Activated gamma-delta T cell treated with anti-CD3 and anti-CD28 coated beads, Interleukin-2, amount 50 U/mL, for 16 hours (primary cell): ENCODE measurements at places on chromosomes 1 and 21.

DNA sequence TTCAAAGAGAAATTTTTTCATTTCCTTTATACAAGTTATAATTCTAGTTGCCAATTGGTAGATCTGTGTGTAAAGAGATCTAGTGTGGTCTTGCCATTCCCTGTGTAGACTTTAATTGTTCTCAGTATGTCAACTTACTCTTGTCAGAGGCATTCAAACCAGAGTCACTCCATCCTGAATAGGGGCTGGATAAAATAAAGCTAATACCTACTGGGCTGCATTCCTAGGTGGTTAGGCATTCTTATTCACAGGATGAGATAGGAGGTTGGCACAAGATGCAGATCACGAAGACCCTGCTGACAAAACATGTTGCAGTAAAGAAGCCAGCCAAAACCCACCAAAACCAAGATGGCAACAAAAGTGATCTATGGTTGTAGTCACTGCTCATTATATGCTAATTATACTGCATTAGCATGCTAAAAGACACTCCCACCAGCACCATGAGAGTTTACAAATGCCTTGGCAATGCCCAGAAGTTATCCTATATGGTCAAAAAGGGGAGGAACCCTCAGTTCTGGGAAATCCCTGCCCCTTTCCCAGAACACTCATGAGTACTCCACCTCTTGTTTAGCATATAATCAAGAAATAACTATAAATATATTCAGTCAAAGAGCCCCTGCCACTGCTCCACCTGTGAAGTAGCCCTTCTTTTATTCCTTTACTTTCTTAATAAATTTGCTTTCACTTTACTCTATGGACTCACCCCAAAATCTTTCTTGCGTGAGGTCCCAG is 74.0 kb upstream of the ADAMTS5 start:
- no peak for DNase-seq

DNA sequence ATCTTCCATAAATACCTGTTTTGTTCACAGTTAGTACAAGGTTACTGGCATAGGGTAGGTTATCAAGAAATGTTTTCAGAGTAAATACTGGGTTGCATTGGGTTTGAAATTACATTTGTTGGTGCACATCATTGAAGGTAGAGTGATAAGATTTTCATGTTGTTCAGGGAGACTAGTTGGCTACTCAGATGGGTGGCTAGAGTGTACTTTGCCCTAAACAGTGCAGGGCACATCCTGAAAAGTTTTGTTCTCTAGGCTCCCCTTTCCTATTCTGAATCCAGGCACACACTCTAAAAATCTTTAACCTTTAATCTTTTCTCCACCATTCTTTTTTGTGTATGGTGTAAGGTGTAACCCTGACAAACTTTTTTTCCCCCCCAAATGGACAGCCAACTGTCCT is 18.0 kb downstream of the POU2F1 start:
- no peak for DNase-seq

DNA sequence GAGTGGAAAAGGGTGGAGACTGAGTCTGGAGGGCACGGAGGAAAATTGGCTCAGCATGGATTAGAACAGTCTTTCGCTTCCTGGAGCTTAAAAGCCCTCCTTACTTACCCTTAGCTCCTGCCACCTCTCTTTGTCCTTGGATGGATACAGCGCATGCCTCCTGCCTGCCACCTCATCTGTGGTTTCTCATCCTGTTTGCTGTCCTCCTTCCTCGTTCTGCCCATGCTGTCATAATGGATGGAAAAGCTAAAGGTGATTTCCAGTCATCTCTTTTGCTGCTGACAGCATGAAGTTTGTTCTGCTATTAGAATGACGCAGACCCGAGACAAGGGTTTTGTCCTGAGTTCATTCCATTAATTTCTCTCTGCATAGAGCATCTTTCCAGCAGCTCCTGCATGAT is 425.9 kb downstream of the KIF26B start:
- DNase-seq = no peak

- no peak for DNase-seq
Observed at GRCh38 chr1:55331351-55331750, 116.2 kb upstream of the USP24 start.

GRCh38 chr1:56688522-56689026 is 43.5 kb downstream of the PRKAA2 start:
- no peak for DNase-seq

DNA sequence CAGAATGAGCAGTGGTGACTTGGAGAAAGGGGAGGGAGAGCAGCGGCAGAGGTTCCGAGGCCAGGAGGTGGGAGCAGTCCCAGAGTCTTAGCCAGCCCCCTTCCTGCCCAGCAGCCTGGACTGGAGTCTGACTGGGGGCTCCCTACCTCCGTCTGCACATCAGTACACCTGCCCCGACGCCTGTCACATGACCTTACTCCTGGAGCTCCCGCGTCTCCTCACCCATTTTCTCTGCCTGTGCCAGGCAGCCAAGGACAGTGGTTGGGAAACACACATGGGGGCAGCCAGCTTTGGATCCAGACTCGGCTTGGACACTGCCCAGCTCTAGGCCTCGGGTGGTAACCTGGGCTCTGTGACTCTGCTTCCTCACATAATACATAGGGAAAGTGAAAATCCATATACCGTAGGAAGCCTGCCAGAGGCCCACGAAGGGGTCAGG is 16.9 kb downstream of the ACTRT2 start:
- no peak for DNase-seq

- no peak for DNase-seq
Observed at GRCh38 chr1:115746021-115746690, 22.4 kb downstream of the CASQ2 start.

DNA sequence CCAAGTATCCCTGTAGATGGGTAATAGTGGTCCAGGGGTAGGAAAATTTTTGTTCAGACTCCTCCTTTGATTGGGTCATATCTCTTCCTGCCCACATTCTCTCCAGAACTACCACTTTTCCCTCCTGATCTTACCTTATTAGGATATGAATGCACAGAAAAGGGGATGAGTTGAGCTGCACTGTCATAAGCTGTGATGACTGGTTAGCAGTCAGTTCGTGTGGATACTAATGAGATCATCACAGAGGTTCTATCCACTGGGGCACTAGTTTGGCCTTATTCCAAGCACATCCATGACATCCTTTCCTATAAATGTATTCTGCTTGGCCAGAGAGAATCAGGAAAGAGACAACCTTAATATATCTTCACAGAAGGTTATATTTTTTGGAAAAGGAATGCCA is 22.1 kb upstream of the TBX15 start:
- no peak for DNase-seq

DNA sequence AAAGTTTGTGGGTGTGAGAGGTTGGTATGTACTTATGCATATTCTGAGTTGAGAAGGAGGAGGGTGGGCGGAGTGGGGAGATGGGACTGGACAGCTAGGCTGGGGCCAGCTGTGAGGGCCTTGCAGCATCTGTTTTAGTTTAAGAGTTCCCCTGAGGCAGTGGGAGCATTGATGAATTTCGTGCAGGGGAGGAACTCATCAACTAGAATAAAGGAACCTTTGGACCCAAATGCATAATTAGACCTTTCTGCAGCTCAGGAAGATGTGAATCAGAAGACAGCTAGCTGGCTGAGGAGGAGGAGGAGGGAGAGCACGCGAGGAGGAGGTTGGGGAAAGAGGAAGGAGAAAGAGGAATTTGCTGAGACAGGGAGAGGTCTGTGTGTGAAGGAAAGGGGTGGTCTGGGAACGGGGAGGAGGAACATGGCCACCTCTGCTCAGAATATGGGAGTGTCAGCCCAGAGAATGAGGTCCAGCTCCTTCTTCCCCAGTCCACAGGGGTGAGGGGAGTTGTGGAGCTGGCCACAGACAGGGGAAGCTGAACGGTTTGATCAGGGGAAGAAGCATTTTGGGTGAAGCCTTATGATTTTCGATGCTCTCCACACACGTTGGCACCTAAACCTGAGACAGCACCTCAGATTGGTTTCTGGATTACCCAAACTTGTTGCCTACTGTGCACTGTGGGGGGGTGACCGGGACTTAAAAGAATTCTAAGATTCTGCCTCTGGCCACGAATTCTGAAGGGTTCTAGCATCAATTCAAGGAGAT is 27.7 kb downstream of the MYOG start:
- DNase-seq = no peak

- DNase-seq = no peak
Observed at GRCh38 chr1:193827516-193827915, 641.1 kb upstream of the B3GALT2 start.

DNA sequence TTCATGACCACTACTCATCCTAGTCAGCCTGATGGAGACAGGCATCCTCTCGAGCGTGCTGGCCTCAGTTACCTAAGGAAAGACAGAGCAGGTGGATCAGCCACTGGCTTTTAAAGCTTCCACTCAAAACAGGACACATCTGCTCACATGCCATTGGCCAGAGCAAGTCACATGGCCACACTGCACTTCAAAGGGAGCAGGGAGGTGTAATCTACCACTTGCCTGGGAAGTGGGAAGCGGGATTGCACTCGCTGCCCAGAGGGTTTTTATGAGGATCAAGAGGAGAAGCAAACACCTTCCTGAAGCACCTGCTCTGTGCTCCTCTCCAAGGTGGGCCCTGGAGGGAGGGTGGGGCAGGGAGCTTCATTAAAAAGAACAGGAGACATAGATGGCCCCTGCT is 108.0 kb downstream of the TAS1R2 start:
- no peak for DNase-seq

GRCh38 chr1:3501856-3502640 is 47.6 kb downstream of the ARHGEF16 start:
- no peak for DNase-seq

- peak; percentile 46 for DNase-seq
Observed at GRCh38 chr1:226711976-226712741, 26.9 kb downstream of the ITPKB start.

GRCh38 chr1:34831721-34832246 is 27.8 kb downstream of the SMIM12 start:
- no peak for DNase-seq

GRCh38 chr1:157286646-157287420 is 148.6 kb upstream of the ETV3 start:
- DNase-seq = no peak

GRCh38 chr1:220876511-220877376 is 2.5 kb upstream of the HLX start:
- no peak for DNase-seq

GRCh38 chr1:72285074-72285425 is 2.7 kb upstream of the NEGR1 start:
- DNase-seq = no peak
